Stimulated activated CD8-positive, alpha-beta memory T cell treated with anti-CD3 and anti-CD28 coated beads, Interleukin-7, amount 100 ng/mL, for 48 hours (primary cell): ENCODE measurements at places on chromosomes 7 and 10.
A peak's percentile ranks its signal among the peaks of the same experiment; 100 is the strongest.

DNA sequence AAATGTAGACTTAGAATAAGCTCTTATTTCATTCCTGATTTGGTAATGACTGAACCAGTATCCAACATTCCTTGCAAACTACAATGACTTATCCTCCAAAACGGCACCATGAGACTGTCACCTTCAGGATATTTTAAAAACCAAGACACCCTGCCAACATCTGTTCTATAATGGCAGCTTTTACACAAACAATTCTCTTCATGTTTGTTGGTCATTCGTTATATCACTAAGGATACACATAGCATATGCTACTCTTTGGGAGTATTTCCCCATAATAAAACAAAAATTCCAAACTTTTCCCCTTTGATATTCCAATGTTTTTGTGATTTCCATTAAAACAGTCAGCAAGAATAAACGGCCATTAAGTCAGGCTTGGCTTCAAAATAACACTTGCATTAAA is 215.4 kb downstream of the GLI3 start:
- no peak for DNase-seq

DNA sequence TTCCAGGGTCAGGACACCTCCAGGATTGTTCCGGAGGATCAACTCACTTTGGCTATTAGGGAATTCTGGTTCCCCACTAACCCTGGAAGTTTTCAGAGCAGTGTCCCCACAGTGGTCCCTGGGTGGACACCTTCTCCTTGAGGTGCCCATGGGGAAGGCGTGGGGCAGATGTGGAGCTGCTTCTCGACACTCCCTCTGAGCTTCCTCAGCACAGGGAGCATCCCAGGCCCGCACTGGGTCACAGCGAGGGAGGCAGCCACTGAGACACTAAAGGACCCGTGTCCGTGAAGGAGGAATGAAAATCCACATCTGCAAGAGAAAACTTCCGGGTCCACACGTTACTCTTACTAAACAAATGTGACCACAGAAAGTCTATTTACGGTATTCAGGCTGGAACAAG is 48.2 kb upstream of the MNX1 start:
- no peak for DNase-seq

DNA sequence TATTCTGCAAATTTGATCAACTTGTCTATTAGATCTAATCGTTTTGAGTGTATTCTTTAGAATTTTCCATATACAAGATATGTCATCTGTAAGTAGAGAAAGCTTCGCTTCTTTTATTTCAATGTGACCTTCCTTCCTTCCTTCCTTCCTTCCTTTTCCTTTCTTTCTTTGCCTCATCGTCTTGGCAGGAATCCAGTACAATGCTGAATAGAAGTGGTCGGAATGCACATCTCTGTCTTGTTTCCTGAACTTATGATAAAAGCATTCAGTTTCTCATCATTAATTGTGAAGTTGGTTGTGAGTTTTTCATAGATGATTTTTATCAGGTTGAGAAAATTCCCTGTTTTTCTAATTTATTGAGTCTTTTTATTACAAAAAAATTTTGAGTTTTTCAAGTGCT is 300.7 kb upstream of the ZNF32 start:
- DNase-seq, result no peak

DNA sequence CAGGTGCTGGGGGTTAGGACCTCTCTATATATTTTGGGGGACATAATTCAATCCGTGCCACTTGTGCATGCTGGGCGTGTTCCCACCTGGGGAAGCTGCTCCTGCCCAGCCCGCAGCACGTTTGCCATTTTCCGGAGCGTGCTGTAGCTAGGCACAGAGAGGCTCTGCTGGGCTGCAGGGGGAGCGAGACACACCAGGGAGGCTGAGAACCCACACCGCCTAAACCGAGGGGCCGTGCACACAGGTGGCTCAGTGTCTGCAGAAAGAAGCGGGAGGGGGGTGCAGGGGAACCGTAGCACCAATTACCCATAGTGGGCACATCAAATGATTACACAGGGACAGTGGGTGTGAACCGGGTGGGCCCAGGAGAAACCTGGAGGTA is 27.0 kb downstream of the PRKAG2 start:
- DNase-seq, result no peak

- no peak for DNase-seq
Measured at GRCh38 chr7:22397981-22398380, 41.0 kb upstream of the RAPGEF5 start.

DNA sequence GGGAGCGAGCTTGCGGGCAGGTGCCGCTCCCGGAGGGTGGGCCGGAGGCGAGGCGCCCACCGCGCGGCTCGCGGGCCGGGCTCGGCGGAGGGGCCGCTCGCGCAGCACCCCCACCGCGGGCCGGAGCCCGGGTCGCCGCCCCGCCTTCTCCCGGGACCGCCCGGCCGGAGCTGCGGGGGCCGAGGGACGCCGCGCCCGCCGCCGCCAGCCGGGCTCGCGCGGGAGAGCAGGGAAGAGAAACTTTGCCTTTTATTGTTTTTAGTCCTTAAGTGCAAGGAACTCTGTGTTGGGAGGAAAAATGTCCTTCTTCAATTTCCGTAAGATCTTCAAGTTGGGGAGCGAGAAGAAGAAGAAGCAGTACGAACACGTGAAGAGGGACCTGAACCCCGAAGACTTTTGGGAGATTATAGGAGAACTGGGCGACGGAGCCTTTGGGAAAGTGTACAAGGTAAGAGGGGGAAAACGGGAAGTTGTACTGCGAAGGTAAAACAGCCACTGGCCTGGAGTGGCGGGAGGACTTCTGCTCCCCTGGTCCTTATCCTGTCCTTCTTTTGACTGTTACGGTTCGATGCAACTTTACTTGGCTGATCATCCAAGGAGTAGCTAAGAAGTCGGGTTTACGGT is 620 bp downstream of the SLK start:
- peak; percentile 11 for DNase-seq

GRCh38 chr7:119572132-119572531 is 700.8 kb upstream of the KCND2 start:
- DNase-seq, result no peak

- DNase-seq, result no peak
Measured at GRCh38 chr10:70256463-70256862, 23.2 kb upstream of the PPA1 start.

GRCh38 chr10:3811291-3811870 is 26.4 kb upstream of the KLF6 start:
- DNase-seq, result peak; percentile 57

GRCh38 chr7:151420144-151420543 is 10.3 kb upstream of the WDR86 start:
- no peak for DNase-seq

GRCh38 chr10:6255548-6256061 is 52.9 kb downstream of the PFKFB3 start:
- DNase-seq, result no peak

- DNase-seq, result no peak
Measured at GRCh38 chr7:30831227-30831626, 60.0 kb downstream of the MINDY4 start.

GRCh38 chr7:139687980-139688632 is 89.7 kb downstream of the HIPK2 start:
- DNase-seq, result no peak

GRCh38 chr7:88243345-88243909 is 23.6 kb upstream of the SRI start:
- no peak for DNase-seq

DNA sequence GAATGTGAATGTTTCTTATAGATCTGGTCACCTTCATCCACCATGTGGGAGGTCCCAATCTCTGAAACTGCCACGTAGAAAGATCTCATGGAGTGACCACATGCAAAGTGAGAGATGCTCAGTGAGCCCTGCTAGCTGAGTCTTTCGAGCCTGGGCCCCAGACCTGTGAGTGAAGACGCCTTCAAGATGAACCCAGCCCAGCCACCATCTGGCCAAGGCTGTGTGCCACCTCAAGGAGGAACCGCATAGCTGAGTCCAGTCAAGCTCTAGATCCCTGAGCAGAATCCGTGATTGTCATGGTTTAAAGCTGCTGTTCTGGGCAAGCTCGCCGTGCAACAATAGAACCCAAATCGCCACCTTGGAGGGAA is 20.2 kb upstream of the PPIF start:
- no peak for DNase-seq

DNA sequence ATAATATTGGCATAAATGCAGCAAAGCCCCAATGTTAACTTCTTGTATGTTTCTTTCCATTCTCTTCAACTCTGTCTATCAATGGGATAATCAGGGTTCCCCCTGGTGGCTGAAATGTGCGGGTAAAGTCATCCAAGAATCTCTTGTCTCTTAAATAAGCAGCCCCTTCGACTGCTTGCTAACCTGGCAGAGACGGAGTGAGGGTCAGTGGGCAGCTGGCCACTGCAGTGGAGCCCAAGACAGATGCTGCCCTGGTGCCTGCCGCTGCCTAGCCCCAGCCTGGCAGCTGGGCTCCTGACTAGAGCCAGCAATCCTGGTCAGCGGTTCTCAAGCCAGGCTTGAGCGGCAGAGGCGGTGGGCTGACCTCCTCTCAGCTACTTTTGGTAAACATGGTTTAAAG is 248.9 kb downstream of the COBL start:
- DNase-seq, result peak; percentile 3

DNA sequence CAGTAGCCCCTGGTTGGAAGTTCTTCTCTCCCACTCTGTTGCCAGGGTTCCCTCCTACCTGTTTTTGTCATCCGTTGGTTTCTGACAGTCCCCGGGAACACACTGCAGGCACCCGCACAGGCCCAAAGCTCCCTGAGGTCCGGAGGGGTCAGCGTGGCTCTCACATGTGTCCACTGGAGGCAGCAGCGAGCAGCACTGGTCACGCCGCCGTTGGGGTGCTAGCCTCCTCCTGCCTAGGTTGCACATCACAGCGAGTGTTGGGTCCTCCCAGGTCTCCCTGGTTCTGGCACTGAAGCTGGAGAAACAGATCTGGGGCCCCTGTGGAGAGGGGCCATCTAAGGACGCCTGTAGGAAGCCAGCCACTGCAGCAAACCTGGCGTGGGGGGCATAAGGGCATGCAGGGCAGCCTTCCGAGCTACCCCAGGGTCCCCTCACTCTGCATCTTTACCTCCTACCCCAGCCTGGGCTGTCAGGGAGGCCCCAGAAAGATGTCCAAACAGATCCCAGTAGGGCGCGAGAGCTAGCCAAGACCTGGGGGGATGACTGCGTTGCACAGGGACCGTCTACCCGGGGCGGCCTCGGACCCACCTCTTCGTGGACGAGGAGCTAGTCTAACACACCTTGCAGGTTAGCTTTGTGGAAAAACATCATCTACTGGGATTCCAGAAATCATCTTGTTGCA is 28.9 kb downstream of the LRRC27 start:
- DNase-seq, result no peak

DNA sequence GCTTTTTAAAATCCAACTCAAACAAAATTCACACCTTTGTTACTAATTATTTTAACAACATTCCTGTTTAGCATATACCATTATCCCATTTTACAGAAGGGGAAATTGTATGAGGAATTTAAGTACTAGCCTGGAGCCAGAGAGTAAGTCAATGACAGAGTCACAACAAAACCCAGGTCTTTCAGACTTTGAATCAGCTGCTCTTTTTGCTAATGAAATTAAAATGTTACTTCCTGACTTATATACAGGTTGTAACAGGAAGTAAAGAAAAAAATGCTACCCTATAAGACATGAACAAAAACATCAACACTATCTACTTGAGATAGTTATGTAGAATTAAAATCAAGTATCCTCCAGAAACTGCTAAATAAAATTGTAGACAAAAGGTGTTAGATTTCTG is 82.6 kb upstream of the ASAH2 start:
- no peak for DNase-seq

DNA sequence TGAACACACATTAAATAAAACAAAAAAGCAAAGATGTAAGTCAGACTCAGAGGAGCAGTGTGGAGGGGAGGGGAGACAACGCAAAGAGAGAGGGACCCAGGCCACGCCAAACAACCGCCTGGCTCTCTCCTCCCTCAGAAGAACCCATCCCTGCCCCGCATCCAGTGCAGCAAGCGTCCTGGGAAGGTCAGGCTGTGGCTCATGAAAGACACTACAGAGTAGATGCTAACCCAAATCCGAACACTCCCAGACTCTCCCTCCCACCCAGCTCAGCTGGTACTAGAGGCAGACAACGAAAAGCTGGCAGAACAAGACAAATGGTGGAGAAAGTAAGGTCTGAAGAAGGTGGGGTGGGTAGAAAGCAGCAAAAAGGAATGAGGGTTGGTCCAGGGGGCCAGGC is 39.0 kb downstream of the KCNMA1 start:
- DNase-seq, result no peak

DNA sequence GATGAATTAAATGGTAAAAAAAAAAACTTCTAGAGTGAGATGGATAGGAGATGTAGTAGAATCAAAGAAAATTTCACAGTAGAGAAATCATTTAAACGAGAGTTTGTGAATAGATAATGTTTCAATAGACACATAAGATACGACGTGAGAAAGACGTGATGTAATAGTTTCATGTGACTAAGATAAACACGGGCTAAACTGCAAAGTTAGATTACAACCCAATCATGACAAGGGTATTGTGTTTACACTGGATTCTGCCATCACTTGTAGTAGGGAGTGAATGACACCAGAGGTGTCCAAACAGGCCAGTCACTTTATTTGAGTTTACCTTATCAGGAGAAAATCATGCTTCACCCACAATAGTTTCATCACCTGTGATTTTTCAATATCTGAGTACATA is 21.6 kb downstream of the SEMA3D start:
- no peak for DNase-seq

DNA sequence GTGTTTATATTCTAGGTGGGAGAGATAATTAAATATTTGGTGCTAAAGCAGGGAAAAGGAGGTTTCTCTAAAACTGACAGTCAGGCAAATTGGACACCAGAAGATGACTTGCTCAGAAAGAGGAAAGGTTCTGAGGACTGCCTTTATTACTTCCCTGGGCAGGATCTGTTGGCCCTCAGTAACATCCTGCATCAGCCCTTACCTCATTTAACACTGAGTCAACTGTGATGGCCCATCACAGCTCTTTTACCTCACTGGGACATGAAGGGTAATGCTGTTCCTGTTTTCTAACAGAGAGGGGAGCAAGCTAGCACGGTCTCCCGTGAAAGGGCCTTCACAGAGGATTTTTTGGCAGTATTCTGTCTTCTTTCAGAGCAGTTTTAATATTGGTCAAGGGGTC is 12.0 kb downstream of the PPP1R17 start:
- DNase-seq, result no peak

DNA sequence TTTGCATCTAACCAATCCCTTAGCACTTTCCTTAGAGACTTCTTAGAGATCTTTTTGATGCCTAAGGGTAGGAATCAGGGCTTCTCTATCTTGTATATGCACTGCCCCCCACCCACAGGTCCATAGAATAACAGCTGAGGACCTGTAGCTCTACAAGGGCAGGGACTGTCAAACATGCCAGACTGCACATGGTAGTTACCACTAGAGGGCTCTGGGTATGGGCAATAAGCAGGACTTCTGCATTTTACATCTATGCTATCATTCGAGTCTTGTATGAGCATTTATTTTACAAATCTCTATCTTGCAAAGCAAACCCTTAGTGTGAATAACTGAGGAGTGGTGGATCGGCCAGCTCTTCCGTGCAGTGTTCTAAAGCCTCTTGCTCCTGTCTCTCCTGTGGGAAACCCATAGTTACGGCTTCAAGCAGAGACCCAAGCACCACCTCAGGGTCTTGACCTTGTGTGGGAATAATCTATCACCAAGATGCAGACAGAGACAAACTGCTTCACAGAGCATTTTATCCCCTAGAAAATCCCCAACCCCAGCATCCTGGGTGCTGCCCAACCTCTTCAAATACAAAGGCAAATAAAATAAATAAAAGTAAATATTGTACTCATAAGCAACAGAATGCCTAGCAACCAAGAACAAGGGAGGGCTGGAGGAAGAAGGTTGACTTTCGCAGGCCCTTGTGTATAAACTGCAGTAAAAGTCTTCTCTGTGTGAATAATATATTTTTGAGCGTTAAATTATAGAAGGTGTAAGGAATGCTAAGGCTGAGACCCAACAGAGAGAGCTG is 219.3 kb downstream of the WDR11 start:
- no peak for DNase-seq
